ENCODE measurements at places on chromosomes 7 and 10.

GRCh38 chr10:112227331-112227987 is 43.9 kb upstream of the GPAM start:
- no peak for DNase-seq

GRCh38 chr10:112775381-112775780 is 174.7 kb upstream of the TCF7L2 start:
- no peak for DNase-seq

- DNase-seq: no peak
Measured at GRCh38 chr10:99369551-99369950, 40.4 kb downstream of the CNNM1 start.

DNA sequence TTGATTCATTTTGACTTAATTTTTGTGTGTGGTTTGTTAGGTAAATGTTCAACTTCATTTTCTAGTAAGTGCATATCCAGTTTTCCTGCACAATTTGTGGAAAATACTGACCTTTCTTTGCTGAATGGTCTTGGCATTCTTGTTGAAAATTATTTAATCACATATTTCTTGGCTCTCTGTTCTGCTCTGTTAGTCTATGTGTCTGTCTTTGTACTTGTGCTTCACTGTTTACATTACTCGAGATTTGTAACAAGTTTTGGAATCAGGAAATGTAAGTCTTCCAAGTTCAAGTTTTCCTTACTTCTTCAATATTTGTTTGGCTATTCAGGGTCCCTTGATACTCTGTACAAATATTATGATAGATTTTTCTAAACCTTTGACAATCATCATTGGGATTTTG is 838.2 kb upstream of the POM121L12 start:
- no peak for DNase-seq

DNA sequence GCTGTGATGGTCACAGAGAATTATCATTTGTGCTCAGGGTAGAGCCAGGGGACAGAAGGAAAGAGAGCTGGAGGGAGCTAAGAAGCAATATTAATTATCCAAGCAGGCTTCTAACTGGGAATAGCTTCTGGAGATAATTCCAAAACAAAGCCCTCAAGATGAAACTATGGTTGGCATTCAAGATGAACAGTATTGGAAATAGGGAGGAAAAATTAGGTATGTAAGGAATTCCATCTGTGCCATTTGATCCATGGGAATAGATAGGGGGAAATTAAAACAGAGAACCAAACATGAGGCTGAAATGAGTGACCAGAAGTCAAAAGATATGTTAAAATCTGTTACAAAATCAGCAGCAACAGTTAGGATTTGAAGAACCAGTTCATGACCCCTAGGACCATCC is 75.3 kb downstream of the NDUFB2 start:
- DNase-seq: no peak

GRCh38 chr10:133131734-133132472 is 28.1 kb upstream of the KNDC1 start:
- DNase-seq: no peak

DNA sequence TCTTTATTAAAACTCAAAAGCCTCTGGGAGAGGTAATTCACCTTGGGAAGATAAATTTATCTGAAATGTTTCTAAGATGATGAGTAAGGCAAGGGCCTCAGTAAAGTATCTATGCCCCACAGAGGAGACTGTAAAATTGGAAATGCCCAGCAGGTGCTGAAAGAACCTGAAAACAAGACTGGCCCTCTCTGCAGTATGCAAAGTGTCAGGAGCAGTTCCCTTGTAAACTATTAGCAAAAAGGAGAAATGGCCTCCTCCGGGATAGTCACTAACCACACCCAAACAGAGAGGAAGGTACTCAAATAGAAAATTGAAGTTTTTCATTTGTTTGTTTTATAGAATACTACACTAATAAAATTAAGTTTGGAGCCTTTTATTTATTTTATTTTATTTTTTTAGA is 81.2 kb downstream of the FZD1 start:
- DNase-seq: peak; percentile 50

DNA sequence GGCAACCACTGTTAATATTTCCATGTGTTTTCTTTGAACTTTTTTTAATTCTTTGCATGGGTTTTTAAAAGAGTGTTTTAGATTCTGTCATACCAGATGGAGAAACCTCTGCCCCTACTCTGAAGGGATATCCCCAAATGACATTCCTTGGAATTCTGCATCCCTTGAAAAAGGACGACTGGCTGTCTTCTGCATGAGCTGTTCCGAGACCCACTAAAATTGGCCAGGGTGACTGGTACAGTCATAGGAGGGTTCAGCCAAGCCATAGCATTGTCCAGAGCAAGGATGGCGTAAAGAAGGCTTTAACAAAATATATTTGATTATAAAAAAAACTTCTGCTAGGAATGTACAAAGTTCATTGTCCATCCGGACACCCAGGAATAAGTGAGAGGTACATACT is 952.9 kb downstream of the NRG3 start:
- no peak for DNase-seq

DNA sequence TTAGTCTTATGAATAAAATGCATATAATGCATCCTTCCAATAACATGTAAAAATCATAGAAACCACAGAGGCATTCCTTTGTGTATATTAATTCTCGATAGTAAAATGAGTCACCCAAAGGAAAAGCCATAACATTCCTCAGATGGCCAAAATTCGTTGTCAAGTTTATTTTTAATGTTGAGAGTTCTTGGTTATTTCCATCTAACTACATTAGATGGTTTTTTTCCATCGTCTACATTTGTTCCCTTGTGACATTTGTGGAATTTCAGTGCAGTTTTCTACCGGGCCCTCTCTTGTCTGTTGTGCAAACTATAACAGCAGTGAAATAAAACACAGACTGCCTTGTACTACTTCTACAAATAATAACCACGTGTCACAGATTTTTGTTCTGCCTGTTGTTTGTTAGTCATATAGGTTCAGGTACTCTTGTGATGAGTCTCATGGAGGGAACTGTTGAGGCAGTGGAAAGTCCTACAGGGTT is 54.7 kb upstream of the CCAR1 start:
- DNase-seq: no peak

DNA sequence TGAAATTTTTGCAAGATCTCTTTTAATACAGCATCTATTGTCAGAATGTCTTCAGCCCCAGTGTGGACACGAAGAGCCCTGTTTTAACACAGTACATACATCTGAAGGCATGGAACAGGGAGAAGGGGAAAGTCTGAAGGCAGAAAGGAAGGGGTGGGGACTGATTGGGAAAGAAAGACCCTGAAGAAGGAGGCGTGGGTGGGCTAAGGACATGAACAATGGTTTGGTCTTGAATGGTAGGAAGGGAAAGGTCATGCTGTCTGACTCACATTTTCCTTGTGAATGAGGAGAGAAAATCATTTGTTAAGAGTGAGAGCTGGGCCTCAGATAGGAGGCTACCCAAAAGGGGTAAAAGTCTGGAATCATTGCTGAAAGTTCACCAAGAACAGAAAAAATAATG is 297.1 kb downstream of the GALNT17 start:
- DNase-seq: no peak

DNA sequence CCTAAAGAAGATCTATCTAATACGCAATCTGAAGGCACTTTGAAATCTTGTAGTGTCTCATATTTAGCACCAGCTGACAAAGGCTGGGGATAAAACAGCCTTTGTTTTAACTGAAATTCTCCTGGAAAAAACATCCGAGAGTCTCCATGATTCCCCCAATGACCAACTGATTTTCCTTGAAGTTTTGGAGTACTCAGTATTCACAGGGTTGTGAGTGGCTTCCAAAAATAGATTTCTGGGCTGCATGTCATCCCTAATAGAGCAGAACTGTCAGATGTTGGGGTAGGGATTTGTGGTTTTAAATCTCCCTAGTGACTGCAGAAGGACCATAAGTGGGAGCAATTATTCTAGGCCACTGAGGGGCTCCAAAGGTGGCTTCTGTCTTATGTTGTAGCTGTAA is 206.4 kb downstream of the TAX1BP1 start:
- DNase-seq: no peak

GRCh38 chr10:78942091-78942501 is 126.7 kb upstream of the ZMIZ1 start:
- no peak for DNase-seq

- no peak for DNase-seq
Measured at GRCh38 chr7:37218956-37219355, 229.7 kb downstream of the ELMO1 start.

GRCh38 chr7:22275661-22276060 is 81.3 kb downstream of the RAPGEF5 start:
- no peak for DNase-seq

- DNase-seq: no peak
Measured at GRCh38 chr10:109934958-109935793, 11.9 kb upstream of the XPNPEP1 start.

GRCh38 chr7:140402178-140402835 is 1.6 kb upstream of the RAB19 start:
- DNase-seq: no peak

DNA sequence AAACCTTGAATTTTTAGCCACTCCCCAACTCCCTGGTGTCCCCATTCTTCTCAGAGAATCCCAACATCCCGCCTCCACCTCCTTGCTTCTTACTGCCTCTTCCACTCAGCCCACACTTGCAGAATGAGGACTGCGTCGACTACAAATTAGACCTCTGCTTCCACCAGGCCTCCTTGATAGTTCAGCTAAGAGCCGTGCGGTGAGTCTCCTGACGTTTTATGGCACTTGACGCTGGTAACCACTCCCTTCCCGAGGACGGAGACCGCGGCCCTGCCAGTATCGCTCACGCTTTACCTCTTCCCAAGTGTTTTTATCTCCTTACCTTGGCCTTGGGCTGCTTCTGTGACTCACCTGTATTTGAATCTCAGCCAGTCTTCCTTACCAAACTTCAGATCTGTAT is 31.1 kb downstream of the RBM17 start:
- no peak for DNase-seq

DNA sequence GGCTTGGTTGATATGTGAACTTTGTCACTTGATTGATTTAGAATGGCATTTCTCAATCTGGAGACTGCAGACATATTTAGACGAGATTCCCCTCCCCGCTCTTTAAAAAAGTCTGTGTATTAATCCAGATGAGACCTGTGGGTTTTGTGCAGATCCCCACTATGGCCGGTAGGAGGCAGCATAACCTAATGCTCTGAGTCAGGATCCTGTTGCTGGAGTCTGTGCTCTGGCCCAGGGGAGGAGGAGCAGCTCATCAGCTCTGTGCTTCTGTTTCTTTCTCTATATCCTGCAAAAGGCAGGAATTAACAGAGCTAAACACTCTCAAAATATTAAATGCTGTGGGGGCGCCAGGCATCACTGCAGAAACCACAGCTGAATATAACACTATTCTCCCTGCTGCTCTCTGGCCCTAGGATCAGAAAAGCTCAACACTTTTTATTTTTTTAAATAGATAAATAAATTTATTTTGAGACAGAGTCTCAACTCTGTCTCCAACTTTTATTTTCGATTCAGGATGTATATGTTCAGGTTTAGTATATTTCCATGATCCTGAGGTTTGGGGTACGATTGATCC is 23.9 kb upstream of the SEPHS1 start:
- DNase-seq: peak; percentile 87

- DNase-seq: no peak
Measured at GRCh38 chr7:945147-945555, 9.3 kb downstream of the ADAP1 start.

- DNase-seq: no peak
Measured at GRCh38 chr10:44863344-44864047, 47.6 kb upstream of the TMEM72 start.

DNA sequence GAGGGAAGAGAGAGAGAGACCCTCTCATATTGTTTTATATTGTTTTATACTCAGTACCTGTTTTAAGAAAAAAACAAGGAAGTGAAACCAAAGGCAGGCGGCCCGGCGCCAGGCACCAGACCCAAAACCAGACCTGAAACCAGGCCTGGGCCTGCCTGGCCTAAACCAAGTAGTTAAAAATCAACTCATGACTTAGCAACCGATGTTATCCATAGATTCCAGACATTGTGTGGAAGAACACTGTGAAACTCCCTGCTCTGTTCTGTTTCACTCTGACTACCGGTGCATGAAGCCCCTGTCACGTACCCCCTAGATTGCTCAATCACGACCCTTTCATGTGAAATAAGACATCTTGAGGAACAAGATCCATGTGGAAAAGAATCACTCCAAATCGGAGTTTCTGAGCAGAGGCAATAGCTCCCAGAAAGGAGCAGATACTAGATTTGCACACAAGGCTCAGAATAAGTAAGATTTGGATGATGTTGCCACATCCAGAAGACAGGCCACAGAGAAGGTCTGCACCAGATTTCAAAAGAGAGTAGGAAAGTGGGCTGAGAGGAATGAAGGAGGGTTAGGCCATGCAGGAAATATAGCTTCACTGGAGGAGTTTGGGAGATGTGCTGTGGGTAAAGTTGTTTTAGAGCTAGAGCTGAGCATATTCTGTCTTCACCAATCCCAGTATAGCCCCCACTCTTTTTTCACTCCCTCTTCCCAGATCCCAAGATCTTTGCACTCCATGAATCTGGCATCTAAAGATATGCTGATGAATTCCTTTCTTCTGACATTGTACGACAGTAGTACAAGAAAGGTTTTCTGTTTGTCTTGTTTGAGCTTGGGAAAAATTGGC is 8.8 kb upstream of the ZNF248 start:
- no peak for DNase-seq

GRCh38 chr10:17756557-17757217 is 4.7 kb downstream of the TMEM236 start:
- no peak for DNase-seq

DNA sequence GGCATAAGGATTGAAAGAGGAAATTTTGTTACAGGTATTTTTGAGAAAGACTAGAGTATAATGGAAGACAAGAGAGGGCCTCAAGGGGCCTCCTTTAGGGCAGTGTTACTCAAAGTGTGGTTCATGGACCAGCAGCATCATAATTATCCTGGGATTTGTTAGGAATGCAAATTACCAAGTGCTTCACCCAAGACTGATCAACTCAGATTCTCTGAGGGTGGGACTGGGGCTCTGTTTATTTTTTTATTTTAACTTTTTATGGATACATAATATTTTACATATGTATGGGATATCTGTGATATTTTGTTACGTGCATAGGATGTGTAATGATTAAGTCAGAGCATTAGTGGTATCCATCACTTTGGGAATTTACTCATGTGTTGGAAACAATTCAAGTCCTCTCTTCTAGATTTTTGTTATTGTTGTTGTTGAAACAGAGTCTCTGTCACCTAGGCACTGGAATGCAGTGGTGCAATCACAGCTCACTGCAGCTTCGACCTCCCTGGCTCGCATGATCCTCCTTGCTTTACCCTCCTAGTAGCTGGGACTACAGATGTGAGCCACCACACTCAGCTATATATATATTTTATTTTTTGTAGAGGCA is 2.2 kb upstream of the KCTD7 start:
- no peak for DNase-seq

- DNase-seq: no peak
Measured at GRCh38 chr10:63712717-63713115, 191.5 kb downstream of the REEP3 start.

GRCh38 chr7:32224276-32224675 is 154.1 kb upstream of the PDE1C start:
- DNase-seq: no peak
